ENCODE measurements at places on chromosomes 16 and 17.

- DNase-seq = no peak
Observed at GRCh38 chr17:1742371-1743087, at the start of gene SERPINF2. Gene SERPINF2 (plus strand): TSS chr17:1742871. CDS start chr17:1744996, 2,125 bp downstream.

- peak; percentile 83 for DNase-seq
Observed at GRCh38 chr16:19118938-19119431, 5.2 kb downstream of the ITPRIPL2 start.

DNA sequence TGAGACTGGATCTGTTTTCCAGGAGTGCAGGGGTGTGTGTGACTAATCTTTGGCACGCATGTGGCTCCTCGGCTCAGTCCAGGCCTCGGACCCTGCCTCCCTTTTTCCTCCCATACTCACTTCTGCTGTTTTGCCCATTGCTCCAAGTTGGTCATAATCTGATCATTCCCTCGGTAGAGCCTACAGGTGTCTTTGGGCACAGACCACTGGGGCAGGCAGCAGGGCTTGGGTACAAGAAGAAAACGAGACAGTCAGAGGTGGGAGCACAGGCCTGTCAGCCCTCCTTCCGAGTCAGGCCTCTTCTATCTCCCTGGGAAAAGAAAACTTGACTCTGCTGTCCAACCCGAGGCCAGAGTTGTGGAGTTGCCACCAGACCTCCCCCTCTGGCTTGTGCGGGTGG lies 29.8 kb downstream of the DHX38 start:
- no peak for DNase-seq

GRCh38 chr16:27867122-27868110 lies 196.1 kb downstream of the GSG1L start:
- DNase-seq = peak; percentile 81

DNA sequence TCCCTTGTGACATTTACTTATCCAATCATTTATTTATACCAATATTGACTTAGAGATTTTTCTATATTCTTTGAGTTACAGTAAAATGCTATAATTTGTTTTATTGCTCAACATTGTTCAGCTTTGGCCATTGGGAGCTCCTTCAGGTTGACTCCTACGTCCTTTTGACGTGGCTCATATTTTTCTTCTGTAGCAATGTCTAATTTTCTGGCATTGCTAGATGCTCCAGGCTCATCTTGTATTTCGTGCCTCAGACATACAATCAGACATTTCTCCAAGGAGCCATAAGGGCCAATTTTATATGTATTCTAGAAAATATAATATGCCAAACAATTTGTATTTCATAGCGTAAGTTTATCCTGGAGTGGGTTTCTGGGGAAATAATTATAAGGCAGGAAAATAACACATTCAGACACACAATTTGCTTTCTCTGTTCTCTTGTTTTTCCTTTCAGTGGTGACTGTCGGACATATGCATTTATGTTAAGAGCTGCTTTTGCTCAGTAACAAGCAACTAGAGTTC lies 355.1 kb upstream of the MON1B start:
- DNase-seq = no peak
